ENCODE measurements at places on chromosomes 6 and 20. TPM values are rescaled to one million over a fixed set of nuclear protein-coding genes. Genes with fewer than 3 reads are reported as not detected.
A peak's percentile ranks its signal among the peaks of the same experiment; 100 is the strongest.

DNA sequence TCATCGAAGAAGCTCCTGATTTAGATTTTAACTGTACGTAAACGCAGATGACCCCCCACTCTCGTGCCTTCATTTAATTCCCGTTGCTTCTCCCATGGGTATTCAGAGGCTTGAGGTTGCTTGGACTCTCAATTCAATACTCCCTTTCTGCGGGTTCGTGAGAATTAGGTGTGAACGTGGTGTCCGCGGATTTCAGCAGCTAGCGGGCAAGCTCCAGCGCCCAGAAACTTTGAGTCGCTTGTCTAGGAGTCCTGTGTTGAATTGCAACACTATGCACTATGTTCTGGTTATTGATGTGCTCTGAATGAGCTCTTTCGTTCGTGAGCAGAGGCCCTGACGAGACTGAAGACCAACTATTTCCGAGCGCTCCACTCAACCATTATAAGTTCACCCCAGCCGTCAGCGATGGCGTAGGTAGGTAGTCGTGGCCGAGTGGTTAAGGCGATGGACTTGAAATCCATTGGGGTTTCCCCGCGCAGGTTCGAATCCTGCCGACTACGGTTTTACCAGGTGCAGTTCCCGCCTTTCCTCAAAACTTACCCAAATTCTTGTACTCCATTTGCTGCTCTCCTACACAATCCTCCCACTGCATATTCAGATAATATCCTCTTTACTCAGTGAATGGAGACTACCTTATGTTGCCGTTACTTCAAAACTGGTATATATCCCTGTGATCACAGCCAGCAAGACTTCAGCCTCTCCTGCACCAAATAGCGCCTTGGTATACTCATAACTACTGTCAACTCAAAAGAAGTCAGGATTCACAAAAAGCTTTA, 72.6 kb upstream of the ZNF184 start:
- H3K27me3 ChIP-seq: no peaks in the 10 kb centered on the region
- no peak overlapping the region for H3K4me3 ChIP-seq
- H3K4me1 ChIP-seq: no peaks in the 10 kb centered on the region

DNA sequence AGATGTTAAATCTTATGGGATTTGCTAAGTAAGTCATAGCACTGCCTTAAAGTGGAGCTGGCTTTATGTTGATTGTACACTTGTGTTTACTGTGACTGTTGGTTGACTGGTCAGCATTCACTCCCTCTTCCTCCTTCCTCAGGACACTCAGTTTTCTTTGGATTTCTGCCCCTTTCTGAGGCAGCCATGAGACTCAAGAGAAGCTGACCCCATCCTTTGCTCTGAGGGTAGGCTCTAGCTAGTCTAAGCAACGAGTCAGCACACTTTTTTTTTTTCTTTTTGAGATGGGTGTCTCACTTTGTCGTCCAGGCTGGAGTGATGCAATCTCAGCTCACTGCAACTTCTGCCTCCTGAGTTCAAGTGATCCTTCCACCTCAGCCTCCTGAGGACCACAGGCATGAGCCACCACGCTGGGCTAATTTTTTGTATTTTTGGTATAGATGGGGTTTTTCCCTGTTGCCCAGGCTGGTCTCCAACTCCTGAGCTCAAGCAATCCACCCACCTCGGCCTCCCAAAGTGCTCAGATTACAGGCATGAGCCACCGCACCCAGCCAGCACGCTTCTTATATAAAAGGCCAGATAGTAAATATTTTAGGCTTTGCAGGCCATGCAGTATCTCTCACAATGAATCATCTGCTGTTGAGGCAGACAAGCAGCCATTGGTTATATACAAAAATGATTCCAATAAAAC, 191.4 kb downstream of the NFATC2 start:
- no peak overlapping the region for H3K4me3 ChIP-seq
- no peaks in the 10 kb centered on the region for H3K27me3 ChIP-seq
- H3K4me1 ChIP-seq: no peaks in the 10 kb centered on the region
- H3K27ac ChIP-seq: no peak overlapping the region

DNA sequence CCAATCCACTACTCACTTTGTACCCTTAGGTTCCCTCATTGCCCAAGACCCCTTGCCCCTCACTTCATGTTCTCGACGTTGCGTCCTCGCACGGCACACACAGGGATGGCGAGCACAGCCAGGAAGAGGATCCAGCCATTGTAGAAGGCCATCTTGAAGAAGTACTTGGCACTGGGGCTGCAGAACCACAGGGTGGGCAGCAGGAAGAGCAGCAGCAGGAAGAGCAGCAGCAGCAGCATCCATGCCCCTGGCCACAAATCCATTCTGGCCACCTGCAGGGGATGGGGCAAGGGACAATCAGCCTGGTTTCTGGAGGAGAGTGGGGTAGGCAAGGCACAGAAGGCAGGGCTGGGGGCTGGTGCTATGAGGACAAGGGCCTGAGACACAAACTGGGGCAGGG, 4.7 kb downstream of the AGPAT1 start:
- DNase-seq: no peak
- H3K4me1 ChIP-seq: peaks cover 2% of the 10 kb centered on the region
- H3K27me3 ChIP-seq: no peaks in the 10 kb centered on the region
- H3K36me3 ChIP-seq: peaks cover 2% of the 10 kb centered on the region
- no peak overlapping the region for H3K27ac ChIP-seq

Gene TNFRSF6B
- 1.9 TPM for polyA plus RNA-seq

Gene PI3
- polyA plus RNA-seq: 15.3 TPM

- H3K4me3 ChIP-seq: peak overlapping the region; percentile 21
- DNase-seq: peak; percentile 87
- H3K4me1 ChIP-seq: peaks cover 20% of the 10 kb centered on the region
- H3K27me3 ChIP-seq: no peaks in the 10 kb centered on the region
- no peaks in the 10 kb centered on the region for H3K36me3 ChIP-seq
These were observed 74.9 kb downstream of the NCOA3 start for GRCh38 chr20:47576516-47577033.

DNA sequence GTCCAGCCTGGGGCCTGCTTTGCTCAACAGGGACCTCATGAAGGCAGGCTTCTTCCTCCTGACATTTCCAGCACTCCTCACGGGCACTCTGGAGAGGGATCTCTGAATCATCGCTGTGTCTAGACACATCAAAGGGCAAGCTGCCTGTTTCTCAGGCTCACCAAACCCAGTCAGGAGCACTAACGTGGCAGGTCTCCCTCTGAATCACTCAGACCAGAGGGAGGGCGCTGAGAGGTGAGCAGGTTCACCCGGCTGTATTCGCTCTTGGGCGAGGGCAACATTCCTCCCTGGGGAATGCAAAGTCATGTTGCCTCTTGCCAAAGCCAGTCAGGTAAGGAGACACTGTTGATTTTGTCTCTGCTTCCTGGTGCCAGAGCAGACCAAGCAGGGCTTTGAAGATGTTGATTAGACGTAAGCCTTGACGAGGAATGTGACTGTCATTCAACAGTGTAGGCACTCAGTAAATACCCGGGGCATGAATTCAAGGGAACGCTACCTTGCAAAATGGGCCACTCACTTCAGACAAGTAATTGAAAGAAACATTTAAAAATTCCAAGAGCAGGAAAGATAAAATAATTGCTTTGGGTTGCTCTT, 50.1 kb downstream of the CYP24A1 start:
- H3K4me3 ChIP-seq: no peak overlapping the region
- no peak overlapping the region for H3K27ac ChIP-seq
- no peaks in the 10 kb centered on the region for H3K36me3 ChIP-seq
- peak; percentile 63 for DNase-seq
- no peaks in the 10 kb centered on the region for H3K4me1 ChIP-seq
- no peaks in the 10 kb centered on the region for H3K27me3 ChIP-seq

DNA sequence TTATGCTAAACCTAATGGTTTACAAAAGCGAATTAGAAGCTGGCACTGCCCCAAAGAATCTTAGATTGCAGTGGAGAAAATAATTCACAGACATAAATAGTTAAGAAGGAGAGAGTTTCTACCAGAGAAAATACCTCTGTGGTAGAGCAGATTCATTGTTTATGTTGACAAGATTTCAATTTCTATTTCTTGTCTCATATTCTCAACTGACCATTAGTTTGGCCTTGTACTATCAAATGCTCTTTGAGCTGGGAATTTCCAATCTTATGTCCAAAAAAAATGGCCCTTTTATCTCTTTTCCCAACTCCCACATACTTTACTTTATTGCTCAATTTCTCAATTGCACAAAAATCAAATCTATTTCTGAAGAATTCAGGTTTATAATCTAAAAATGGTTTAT, 804.1 kb upstream of the CITED2 start:
- no peak overlapping the region for H3K27ac ChIP-seq
- H3K4me3 ChIP-seq: no peak overlapping the region
- H3K36me3 ChIP-seq: no peaks in the 10 kb centered on the region

DNA sequence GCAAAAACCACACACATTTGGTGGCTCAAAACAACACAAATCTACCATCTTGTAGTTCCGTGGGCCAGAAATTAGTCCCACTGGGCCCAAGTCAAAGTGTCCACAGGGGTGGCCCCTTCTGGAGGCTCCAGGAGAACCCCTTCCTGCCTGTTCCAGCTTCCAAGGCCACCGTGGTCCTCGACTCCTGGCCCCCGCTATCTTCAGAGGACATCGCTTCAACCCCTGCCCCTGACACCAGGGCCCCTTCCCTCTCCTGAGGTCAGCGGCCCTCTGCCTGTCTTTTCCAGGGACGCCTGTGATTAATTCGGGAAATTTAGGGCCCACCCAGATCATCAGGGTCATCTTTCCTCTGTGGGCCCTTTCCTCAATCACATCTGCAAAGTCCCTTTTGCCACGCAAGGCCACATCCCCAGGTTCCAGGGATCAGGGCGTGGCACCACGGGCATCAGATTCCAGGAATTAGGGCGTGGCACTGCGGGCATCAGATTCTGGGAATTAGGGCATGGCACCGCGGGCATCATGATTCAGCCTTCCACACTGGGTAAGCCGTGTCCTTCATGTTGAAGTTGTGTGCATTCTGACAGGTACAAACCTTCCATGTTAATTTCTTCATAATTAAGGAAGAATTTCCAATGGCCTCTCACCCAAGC, 59.9 kb upstream of the SMOC2 start:
- H3K36me3 ChIP-seq: no peaks in the 10 kb centered on the region
- no peaks in the 10 kb centered on the region for H3K27me3 ChIP-seq
- H3K27ac ChIP-seq: no peak overlapping the region

DNA sequence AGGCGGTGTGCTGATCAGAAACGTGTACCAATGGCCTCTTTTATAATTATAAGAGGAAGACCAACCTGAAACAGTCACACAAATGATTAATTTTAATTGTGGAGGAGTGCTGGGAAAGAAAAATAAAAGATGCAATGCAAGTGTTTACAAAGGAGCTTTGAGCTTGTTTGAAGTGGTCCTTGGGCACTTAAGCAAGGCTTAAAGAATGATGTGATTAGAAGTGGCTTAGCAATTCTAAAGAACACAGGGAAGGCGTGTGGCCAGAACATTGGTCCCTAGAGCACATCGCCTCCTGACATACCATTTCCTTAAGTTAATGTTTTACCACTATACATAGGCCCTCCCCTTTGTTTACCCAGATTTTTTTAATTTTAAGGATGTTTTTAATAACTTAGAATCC, 26.1 kb downstream of the PTPN1 start:
- H3K27me3 ChIP-seq: no peaks in the 10 kb centered on the region
- no peaks in the 10 kb centered on the region for H3K36me3 ChIP-seq
- no peaks in the 10 kb centered on the region for H3K4me1 ChIP-seq

DNA sequence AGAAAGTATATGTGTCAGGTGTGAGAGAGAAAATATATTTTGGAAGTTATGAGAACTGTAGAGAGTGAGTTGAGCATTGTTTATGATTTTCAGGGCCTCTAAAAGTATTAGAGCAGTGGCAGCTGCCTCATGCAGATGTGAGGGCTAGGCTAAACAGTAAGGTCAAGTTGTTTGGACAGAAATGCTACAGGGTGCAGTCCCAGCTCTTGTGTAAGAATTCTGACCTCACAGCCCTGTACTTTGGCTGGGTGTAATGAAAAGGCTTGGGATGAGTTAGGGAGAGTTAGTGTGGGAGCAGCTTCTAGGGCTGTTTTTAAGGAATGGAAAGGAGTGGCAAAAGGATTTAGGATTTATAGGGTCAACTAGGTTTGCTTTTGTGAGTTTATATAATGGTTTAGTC, 764.8 kb upstream of the ADGRB3 start:
- no peak overlapping the region for H3K27ac ChIP-seq
- no peaks in the 10 kb centered on the region for H3K4me1 ChIP-seq
- DNase-seq: no peak
- H3K4me3 ChIP-seq: no peak overlapping the region
- H3K36me3 ChIP-seq: no peaks in the 10 kb centered on the region

- H3K4me3 ChIP-seq: no peak overlapping the region
- peak; percentile 1 for DNase-seq
- H3K27me3 ChIP-seq: no peaks in the 10 kb centered on the region
- peaks cover under 1% of the 10 kb centered on the region for H3K36me3 ChIP-seq
- no peaks in the 10 kb centered on the region for H3K4me1 ChIP-seq
- H3K27ac ChIP-seq: no peak overlapping the region
These were observed 76.2 kb upstream of the BCLAF1 start for GRCh38 chr6:136365776-136366354.

Gene TCF15
- polyA plus RNA-seq: 0.37 TPM

GRCh38 chr6:131083687-131084086, 20.6 kb upstream of the EPB41L2 start:
- no peaks in the 10 kb centered on the region for H3K36me3 ChIP-seq
- peak; percentile 9 for DNase-seq
- no peak overlapping the region for H3K4me3 ChIP-seq
- no peaks in the 10 kb centered on the region for H3K4me1 ChIP-seq

Gene BPIFB4
- not detected for polyA plus RNA-seq

DNA sequence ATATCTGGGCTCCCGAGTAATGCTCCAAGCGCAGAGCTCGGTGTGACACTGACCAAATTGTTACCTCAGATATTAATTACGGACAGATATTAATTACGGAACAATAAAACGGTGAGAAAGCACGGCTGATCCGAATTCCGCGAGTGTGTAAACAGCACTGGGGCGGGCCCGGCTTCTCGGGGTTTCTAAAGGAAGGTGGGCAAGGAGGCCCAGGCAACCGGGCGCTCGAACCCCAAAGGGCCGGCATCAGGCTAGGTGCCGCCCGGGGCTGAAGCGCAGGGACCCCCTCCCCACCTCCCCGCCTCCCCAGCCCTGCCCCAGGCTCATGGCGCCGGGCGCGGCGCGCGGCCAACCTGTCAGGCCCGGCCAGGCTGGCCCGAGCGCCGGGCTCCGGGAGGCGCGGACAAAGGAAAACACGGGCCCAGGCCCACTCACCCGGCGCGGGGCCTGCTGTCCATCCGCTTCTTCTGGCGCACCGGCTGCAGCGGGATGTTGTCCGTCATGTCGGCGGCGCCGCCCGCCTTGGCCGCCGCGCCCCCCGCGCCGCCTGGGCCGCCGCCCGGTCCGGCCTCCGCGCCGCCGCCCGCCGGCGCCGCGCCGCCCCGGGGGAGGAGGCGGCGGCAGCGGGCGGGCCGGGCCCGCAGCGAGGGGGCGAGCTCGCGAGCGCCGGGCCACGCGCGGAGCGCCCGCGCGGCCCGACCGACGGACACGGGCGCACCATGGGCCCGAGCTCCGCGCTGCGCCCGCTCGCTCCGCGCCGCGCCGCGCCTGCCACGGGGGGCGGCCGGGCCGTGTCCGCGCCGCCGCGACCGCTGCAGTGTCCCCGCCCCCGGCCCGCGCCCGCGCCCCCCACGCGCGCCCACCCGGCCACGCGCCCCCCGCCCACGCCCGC, at the start of gene ATP9A:
Gene ATP9A (minus strand): TSS at position 524 of the 892 bp plus-strand sequence. CDS start 21 bp downstream, at position 503.
- no peaks in the 10 kb centered on the region for H3K27me3 ChIP-seq
- peak within 1 kb of the TSS; percentile 98 for H3K4me3 ChIP-seq
- peaks cover 3% of the 10 kb centered on the region for H3K4me1 ChIP-seq
- H3K36me3 ChIP-seq: peaks cover 3% of the 10 kb centered on the region
- H3K27ac ChIP-seq: peak within 1 kb of the TSS; percentile 92
- peak; percentile 77 for DNase-seq

Gene HSPA12B
- 9.7 TPM for polyA plus RNA-seq

- no peaks in the 10 kb centered on the region for H3K4me1 ChIP-seq
- DNase-seq: no peak
- H3K36me3 ChIP-seq: no peaks in the 10 kb centered on the region
These were observed 12.9 kb downstream of the SPINT3 start for GRCh38 chr20:45502561-45502960.
